ENCODE measurements at places on chromosomes 16 and 17.

- H3K4me3 ChIP-seq = no peak overlapping the region
- DNase-seq = no peak
- H3K36me3 ChIP-seq = peaks cover 5% of the 10 kb centered on the region
- H3K27ac ChIP-seq = no peak overlapping the region
These were observed 11.4 kb upstream of the NCBP3 start for GRCh38 chr17:3857261-3858105.

- no peak overlapping the region for H3K4me3 ChIP-seq
- H3K4me1 ChIP-seq = peaks cover 54% of the 10 kb centered on the region
- H3K27ac ChIP-seq = no peak overlapping the region
- H3K36me3 ChIP-seq = peaks cover 4% of the 10 kb centered on the region
- no peak for DNase-seq
These were observed 12.2 kb upstream of the AKTIP start for GRCh38 chr16:53515259-53515658.

DNA sequence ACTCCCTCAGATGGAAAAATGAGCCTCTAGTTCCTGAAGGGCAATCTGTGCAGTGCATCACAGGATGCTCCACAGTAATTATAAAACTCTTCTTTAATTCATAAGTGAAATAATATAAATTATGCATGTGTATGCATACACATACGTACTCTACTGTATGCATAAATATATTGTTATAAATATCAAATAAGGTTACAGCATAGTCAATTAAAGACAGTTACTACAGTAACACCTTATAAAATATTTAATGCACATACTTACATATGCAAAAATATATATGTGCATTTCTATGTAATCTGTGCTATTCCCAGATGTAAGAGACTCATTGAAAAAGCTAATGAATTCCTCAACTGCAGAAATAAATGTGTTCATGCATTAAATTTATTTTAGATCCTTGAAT is 1515.1 kb downstream of the CDH11 start:
- DNase-seq = no peak
- no peak overlapping the region for H3K4me3 ChIP-seq
- H3K27me3 ChIP-seq = no peaks in the 10 kb centered on the region
- no peaks in the 10 kb centered on the region for H3K4me1 ChIP-seq
- H3K27ac ChIP-seq = no peak overlapping the region
- peaks cover 2% of the 10 kb centered on the region for H3K36me3 ChIP-seq

- no peaks in the 10 kb centered on the region for H3K4me1 ChIP-seq
- H3K4me3 ChIP-seq = no peak overlapping the region
- H3K27me3 ChIP-seq = no peaks in the 10 kb centered on the region
- no peak overlapping the region for H3K27ac ChIP-seq
- no peaks in the 10 kb centered on the region for H3K36me3 ChIP-seq
- no peak for DNase-seq
These were observed 414.4 kb upstream of the HSBP1 start for GRCh38 chr16:83393196-83393981.

DNA sequence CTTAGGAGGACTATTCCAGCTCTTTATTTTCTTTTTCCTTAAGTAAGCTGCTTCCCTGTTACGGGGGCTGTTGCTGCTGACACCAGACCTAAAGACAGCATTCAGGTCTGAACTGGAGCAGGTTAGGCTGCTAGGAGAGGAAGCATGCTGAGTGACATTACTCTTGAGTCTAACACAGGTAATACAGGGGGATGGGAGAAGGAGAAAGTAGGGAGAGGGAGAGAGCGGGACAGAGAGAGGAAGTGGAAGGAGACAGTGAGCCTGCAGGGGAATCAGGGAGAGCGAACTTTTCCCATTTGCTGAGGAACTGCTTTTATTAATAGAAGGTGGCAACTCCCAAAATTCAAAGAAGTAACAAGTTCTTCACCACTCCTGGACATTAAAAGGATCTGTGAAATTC is 130.9 kb downstream of the PARN start:
- no peak for DNase-seq
- no peak overlapping the region for H3K4me3 ChIP-seq
- H3K27me3 ChIP-seq = no peaks in the 10 kb centered on the region
- no peak overlapping the region for H3K27ac ChIP-seq
- peaks cover 3% of the 10 kb centered on the region for H3K36me3 ChIP-seq
- peaks cover 12% of the 10 kb centered on the region for H3K4me1 ChIP-seq

DNA sequence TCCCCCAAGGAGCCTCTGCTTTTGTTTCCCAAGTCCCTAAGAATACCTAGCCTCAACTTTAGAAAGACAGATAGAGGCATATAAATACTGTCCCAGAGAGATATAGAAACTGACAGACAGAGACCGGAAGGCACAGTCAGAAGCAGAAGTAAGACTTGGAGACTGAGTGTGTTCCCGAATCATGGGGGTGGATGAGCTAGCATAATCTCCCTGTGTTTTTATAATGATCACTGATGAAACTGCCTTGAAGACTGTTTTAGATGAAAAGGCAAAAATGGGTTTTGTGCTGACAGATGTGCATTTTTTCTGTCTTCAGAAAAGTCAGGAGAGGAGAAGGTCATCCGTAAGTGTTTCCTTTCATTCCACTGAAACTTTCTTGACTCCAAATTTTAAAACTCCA is 8.3 kb upstream of the PSMD3 start:
- peaks cover 11% of the 10 kb centered on the region for H3K4me1 ChIP-seq
- H3K27ac ChIP-seq = peak overlapping the region; percentile 19
- DNase-seq = peak; percentile 25

GRCh38 chr17:3739422-3740124 is 15.9 kb downstream of the HASPIN start:
- no peaks in the 10 kb centered on the region for H3K36me3 ChIP-seq
- H3K4me3 ChIP-seq = no peak overlapping the region
- H3K4me1 ChIP-seq = peaks cover 32% of the 10 kb centered on the region
- no peak for DNase-seq

DNA sequence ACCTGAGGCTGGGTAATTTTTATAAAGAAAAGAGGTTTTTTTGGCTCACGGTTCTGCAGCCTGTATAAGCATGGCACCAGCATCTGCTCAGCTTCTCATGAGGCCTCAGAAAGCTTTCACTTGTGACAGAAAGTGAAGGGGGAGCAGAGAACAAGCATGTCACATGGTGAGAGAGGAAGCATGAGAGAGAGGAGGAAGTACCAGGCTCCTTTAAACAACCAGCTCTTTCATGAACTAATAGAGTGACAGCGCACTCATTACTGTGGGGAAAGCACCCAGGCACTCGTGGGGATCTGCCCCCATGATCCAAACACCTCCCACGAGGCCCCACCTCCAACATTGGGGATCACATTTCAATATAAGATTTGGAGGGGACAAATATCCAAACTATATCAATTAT is 86.8 kb downstream of the USP32 start:
- H3K4me3 ChIP-seq = no peak overlapping the region
- DNase-seq = peak; percentile 14
- peaks cover 5% of the 10 kb centered on the region for H3K36me3 ChIP-seq
- H3K27ac ChIP-seq = no peak overlapping the region
- no peaks in the 10 kb centered on the region for H3K27me3 ChIP-seq

All from activated CD4-positive, alpha-beta memory T cell treated with anti-CD3 and anti-CD28 coated beads for 36 hours (primary cell).